ENCODE measurements at places on chromosomes 13 and 19.
A peak's percentile ranks its signal among the peaks of the same experiment; 100 is the strongest.

DNA sequence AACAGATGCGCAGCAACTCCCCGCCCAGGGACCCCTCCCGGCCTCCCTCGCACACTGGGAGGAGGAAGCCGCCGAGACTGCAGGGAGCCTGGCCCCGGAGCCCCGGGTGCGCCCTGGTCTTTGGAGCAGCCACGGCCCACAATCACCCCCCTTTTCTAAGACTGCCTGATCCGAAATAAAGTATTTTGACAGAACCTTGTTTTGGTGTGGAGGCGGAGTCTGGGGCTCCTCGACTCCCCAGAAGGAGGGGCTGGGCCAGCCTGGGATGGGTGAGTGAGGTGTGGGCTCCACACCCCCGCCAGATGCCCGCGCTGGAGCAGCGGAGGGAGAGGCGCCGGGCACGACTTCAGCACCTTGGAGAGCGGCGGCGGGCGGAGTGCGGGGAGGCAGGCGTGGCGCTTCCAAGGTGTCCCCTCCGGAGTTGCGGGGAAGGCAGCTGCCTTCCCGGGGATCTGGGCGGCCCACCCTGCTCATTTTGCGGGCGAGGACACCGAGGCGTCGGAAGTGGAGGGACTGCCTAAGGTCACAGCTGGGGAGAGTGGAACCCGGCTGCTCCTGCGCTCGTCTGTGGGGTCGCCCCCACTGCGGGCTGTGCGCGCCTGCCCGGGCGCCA lies 9.4 kb downstream of the SIRT6 start:
- DNase-seq, result peak; percentile 79

DNA sequence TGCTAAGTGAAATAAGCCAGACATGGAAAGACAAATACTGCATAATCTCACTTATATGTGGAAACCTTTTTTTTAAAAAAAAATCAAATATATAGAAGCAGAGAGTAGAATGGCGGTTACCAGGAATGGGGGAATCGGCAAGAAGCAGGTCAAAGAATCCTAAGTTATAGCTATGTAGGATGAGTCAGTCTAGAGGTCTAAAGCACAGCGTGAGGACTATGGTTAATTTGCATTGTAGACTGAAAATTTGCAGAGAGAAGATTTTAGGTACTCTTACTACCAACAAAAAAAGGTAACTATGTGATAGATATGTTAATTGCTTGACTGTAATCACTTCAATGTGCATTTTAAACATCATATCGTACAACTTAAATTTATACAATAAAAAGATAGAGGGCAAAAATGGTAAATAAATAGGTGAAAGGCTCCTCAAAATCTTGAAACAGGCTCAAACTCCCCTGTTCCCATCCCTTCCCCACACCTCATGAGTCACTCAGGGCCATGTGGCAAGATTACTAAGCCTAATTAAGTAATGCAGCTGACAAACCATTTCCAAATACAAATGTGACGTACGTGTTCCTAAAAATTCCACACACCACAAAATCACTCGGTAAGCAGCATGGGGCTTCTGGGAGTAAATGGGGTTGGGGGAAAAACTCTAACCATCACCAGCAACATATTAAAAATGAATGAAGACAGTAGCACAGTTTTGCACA lies 159.0 kb downstream of the USP12 start:
- no peak for DNase-seq

GRCh38 chr13:50707628-50708027 lies 135.9 kb downstream of the DLEU7 start:
- DNase-seq, result no peak

GRCh38 chr13:106507560-106508274 lies 27.7 kb downstream of the EFNB2 start:
- no peak for DNase-seq

DNA sequence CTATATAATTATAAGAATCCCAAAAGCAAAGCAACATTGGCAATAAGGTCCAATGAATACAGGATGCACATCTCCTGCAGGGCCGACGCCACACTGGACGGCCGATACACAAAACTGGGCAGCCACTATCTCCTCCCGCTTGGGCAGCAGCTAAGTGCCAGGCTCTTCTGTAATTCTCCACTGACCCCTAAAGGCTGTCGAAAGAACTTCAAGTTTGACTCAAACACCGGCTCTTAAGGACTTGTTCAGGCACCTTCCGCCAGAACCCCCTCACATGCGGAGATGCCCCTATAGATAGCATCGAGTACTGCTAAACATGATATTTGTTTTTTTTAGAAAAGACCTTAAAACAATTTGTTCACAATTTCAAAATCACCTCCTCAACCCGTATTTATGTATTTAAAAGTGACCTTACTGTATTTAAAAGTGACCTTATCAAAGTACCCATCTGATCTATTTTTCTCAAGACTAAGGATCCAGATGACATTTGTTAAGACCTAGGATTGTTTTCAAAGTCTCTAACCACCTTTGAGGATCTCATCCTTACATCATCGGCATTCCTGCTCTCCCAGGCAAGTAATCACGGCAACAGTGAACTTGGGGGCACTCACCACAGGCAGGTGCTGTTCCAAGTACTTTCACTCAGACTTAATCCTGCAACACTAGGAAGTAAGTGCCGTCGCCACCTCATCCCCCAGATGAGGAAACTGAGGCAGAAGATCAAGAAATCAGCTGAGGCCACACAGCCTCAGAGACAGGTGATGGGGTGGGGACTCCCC lies 77.8 kb downstream of the TUBGCP3 start:
- no peak for DNase-seq

GRCh38 chr13:46142776-46143175 lies 37.9 kb upstream of the CPB2 start:
- no peak for DNase-seq

DNA sequence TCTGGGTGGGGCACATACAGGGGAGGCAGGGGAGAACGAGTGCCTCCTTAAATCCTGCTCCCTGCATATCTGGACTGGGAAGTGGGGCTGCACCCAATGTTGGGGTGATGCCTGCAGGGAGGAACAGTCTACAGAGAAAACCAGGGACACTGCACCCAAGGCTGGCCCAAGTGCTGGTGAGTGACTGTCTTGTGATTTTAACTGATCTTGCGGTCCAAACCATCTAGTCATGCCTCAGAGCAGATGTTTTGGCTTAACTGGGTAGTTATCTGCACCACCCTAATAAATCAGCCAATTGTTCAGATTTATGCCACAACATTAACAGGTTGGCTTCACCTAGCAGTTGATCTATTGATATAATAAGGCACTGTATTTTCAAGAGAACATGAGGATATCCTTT lies 219.2 kb upstream of the IRS2 start:
- no peak for DNase-seq

DNA sequence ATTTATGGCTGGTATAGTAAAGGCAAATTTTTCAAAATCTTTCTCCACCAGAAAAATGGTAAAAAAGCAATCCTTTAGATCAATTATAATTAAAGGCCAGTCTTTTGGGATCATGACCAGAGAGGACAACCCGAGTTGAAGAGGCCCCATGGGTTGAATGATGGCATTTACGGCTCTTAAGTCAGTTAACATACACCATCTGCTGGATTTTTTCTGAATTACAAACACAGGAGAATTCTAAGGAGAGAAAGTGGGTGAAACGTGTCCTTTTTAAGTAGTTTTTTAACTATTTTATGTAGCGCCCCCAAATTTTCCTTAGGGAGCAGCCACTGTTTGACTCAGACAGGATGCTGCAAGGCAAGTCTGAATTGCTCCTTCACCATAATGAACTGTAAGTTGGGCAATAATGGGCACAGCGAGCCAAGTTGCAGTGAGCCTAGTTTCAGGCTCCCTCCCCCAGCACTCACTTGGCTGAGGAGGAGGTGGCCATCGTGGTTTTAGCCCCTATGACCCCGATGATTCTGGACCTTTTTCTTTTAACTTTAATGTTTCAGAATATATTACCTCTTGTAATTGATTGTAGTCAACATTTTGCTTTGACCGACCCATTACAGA lies 13.6 kb upstream of the ZNF611 start:
- DNase-seq, result no peak

GRCh38 chr13:35894636-35895035 lies 236.5 kb downstream of the DCLK1 start:
- no peak for DNase-seq

- DNase-seq, result no peak
These were observed 302.7 kb downstream of the FGF9 start for GRCh38 chr13:21973437-21974125.

DNA sequence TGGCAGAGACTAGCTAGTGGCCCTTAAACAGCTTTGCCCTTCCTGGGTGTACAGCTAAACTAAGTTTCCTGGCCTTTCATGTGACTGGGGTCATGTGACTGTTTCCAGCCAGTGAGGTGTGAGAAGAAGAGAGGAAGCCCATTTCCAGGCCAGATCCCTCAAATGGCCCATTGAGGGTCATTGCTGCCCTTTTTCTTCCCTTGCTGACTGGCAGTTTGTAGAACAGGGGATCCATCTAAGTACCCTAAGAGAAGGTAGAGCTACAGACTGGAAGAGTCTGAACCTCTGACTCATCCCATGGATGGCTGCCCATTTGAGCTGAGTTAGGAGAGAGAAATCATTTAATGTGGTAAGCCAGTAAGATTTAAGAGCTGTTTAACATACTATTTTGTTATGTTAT lies 2.8 kb downstream of the SWSAP1 start:
- peak; percentile 57 for DNase-seq

- no peak for DNase-seq
These were observed 179.8 kb downstream of the COG6 start for GRCh38 chr13:39835253-39835652.

GRCh38 chr19:33390908-33391630 lies 17.6 kb downstream of the CEBPG start:
- DNase-seq, result no peak

GRCh38 chr13:94263038-94263437 lies 216.4 kb downstream of the DCT start:
- no peak for DNase-seq

GRCh38 chr19:46925548-46925950 lies 64.8 kb downstream of the ARHGAP35 start:
- no peak for DNase-seq

GRCh38 chr19:7869453-7869909 lies 4.7 kb downstream of the PRR36 start:
- peak; percentile 77 for DNase-seq

DNA sequence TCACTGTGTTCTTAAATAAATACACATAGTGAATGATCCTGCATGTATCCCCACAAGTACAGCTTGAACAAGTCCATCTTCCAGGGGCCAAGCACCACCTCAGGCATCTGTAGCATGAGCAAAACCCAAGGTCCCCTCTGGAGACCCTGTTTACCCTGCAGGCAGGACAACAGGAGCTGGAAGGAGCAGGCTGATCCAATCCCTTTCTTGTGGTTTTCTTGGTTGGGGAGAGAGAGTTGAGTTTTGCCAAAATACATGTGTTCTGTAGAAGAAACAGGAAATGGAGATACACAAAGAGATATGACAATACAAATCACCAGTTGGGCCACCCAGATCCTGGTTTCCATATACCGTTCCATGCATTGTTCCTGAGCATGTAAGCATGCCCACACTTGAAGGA lies 92.8 kb downstream of the SHISA2 start:
- DNase-seq, result no peak

GRCh38 chr13:74921326-74921725 lies 560.6 kb downstream of the TBC1D4 start:
- no peak for DNase-seq

GRCh38 chr13:28147495-28147894 lies 9.2 kb downstream of the PAN3 start:
- DNase-seq, result no peak

DNA sequence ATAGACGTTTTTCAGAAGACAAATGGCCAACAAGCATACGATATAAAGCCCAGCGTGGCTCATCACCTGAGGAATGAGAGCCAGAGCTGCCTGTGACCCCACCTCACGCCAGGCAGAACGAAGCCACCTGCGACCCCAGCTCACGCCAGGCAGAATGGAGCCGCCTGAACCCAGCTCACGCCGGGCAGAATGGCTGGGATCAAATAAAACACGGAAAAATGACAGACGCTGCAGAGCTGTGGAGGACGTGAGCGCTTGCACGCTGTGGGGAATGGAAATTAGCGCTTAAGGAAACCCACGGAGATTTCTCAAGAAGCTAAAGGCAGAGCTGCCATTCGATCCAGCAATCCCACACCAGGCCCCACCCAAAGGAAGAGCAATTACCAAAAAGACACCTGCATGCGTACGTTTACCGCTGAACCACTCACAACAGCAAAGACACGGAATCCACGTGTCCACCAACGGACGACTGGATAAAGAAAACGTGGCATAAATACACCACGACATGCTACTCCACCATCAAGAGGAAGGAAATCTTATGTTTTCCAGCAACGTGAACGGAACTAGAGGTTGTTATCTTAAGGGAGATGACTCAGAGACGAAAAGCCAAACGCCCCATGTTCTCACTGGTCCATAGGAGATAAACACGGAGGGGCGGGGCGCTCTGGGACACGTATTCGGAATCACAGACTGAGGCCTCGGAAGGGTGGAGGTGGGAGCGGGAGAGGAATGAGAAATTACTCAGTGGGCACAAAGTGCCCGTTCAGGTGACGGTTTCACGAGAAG lies 30.7 kb upstream of the C13orf46 start:
- no peak for DNase-seq

DNA sequence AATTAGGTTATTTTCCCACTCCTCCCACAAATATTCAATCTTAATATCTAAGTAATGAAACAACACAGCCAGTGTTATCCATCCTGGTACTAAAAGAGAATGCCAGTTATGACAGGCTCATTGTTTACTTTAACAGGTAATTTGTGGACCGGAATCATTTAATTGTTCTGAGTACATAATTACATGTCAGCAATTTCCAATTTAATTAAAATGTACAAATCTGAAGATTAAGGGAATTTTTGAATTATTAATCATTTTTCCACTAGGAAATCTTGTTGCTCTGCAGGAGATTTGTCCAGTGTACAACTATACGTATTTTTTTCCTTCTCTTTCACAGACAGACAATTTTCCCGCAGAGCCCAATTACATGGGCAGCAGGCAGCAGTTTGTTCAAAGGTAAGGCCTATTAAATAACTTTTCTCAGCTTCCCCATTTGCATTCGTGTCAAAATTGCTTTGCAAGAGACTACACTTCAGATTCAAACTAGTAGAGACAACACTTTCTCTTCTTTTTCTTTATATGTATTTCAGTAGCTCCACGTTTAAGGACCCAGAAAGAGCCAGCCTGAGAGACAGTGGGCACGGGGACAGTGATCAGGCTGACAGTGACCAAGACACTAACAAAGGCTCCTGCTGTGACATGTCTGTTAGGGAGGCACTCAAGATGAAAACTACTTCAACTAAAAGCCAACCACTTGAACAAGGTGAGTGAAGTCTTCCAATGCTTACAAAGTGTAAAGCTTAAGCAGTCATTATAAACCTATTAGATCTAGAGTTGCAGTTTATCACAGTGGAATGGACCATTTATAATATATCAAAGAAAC lies 34.8 kb downstream of the PCDH17 start:
- no peak for DNase-seq

- DNase-seq, result no peak
These were observed 36.7 kb downstream of the LNX2 start for GRCh38 chr13:27583645-27584044.

All from activated CD8-positive, alpha-beta T cell treated with anti-CD3 and anti-CD28 coated beads, Interleukin-2, amount 10 ng/mL, durations not matched to agents 7 days and 5 days (primary cell).